ENCODE measurements at places on chromosomes 13 and 19.
A peak's percentile ranks its signal among the peaks of the same experiment; 100 is the strongest.

DNA sequence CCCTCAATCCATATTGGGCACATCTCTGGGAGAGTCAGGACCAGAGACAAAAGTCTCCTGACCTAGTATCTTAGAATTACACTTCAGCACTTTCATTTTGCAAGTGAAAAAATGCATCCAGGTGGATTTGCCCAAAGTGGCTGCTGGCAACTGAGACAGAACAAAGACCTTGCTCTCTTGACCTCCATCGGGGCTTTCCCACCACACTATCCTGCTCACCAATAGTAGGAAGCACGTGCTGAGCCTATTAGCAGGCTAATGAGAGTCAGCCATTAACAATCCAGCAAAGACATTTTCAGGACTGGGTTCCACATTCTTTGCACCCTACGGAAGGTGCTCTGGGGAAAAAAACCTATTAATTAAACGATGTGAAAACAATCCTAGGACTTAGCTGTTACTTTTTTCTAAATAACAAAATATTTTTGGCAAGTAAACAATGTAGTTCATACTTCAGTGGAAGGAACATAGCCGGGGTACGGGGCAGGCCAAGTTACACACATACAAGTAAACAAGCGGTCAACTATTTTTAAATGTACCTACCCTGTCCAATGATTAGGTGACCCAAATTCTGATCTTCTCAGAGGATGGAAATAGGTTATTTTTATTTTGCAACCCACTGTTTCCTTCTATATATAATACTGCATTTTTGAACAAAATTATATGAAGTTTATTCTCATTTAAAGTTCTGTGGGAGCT, 78.6 kb downstream of the CDADC1 start:
- peaks cover 8% of the 10 kb centered on the region for H3K27me3 ChIP-seq
- no peak overlapping the region for H3K27ac ChIP-seq
- no peak overlapping the region for H3K4me3 ChIP-seq
- DNase-seq: no peak
- no peaks in the 10 kb centered on the region for H3K36me3 ChIP-seq

DNA sequence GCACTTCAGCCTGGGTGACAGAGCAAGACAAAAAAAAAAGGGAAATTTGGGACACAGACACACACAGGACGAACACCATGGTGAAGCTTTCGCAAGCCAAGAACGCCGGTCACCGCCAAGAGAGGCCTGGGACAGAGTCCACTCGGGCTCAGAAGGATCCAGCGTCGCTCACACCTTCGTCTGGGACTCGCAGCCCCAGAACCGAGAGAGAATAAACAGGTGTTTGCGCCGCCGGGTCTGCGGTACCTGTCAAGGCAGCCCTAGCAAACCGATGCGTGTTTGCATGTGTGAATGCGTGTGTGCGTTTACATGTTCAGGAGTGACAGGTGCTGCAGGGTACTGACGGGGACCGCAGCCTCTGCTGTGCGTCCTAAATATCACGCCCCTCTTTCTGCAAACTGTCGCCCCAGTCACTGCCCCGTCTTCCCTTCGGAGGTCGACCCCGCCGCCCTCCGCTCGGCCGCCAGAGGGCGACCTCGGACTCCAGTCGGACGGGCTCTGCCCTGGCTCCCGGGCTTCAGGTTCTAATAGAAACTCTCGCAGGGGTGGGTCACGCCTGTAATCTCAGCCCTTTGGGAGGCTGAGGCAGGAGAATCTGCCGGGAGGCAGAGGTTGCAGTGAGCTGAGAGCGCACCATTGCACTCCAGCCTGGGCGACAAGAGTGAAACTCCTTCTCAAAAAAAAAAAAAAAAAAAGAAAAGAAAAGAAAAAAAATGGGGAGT, 11.8 kb upstream of the CSNK1G2 start:
- H3K36me3 ChIP-seq: peaks cover 10% of the 10 kb centered on the region
- peaks cover 18% of the 10 kb centered on the region for H3K4me1 ChIP-seq
- peaks cover 20% of the 10 kb centered on the region for H3K27me3 ChIP-seq
- DNase-seq: peak; percentile 88
- peak overlapping the region; percentile 58 for H3K4me3 ChIP-seq
- no peak overlapping the region for H3K27ac ChIP-seq

DNA sequence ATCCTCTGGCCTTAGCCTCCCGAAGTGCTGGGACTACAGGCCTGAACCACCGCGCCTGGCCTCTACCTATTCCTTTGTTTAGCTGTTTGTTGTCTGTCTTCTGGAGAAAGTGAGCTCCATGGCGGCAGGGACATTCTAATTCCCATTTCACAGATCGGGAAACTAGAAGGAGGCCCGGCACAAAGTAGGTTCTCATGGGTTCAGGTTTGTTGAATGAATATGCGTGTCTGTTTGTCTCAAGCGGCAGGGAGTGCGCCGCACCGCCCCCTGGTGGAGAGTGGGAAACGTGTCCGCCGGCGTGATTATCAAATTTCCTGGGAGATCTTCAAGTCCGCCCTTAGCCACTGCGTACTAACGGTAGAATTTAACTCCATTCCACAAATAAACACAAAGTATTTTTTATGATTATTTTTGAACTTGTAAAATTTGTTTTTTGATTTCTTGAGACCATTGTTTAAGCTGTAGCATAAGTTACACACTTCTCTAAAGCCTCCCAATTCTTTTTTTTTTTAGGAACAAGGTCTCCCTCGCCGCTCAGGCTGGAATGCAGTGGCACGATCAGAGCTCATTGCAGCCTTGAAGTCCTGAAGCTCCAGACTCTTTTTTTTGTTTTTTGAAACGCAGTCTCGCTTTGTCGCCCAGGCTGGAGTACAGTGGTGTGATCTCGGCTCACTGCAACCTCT, 8.9 kb upstream of the CCDC9 start:
- DNase-seq: peak; percentile 81
- H3K27me3 ChIP-seq: peaks cover 28% of the 10 kb centered on the region
- H3K4me3 ChIP-seq: no peak overlapping the region

DNA sequence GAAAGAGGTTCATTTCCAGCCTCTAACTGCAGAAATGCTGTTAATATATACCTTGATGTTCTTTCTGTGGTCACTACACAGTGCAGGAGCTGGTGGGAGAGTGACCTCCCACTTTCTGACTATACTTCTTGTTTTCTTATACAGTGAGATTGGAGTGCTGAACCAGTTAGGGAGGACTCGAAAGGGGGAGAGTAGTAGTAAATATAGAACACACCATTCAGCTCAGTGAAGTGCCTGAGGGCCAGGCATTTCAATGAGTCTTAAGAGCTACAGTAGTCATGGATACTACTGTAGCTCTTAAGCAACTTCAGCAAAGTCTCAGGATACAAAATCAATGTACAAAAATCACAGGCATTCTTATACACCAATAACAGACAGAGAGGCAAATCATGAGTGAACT, 372.9 kb downstream of the MTUS2 start:
- H3K36me3 ChIP-seq: no peaks in the 10 kb centered on the region
- peaks cover 2% of the 10 kb centered on the region for H3K27me3 ChIP-seq
- no peak for DNase-seq
- H3K4me1 ChIP-seq: no peaks in the 10 kb centered on the region

- no peak overlapping the region for H3K4me3 ChIP-seq
- no peak overlapping the region for H3K27ac ChIP-seq
- peaks cover 4% of the 10 kb centered on the region for H3K27me3 ChIP-seq
- H3K36me3 ChIP-seq: peaks cover 61% of the 10 kb centered on the region
- no peaks in the 10 kb centered on the region for H3K4me1 ChIP-seq
- no peak for DNase-seq
Observed at GRCh38 chr13:113238536-113238935, 29.1 kb downstream of the CUL4A start.

GRCh38 chr13:41133951-41134350, 1.3 kb upstream of the KBTBD6 start:
- H3K36me3 ChIP-seq: peaks cover 25% of the 10 kb centered on the region
- H3K4me1 ChIP-seq: peaks cover 40% of the 10 kb centered on the region
- peaks cover 4% of the 10 kb centered on the region for H3K27me3 ChIP-seq
- H3K27ac ChIP-seq: no peak overlapping the region
- DNase-seq: no peak

DNA sequence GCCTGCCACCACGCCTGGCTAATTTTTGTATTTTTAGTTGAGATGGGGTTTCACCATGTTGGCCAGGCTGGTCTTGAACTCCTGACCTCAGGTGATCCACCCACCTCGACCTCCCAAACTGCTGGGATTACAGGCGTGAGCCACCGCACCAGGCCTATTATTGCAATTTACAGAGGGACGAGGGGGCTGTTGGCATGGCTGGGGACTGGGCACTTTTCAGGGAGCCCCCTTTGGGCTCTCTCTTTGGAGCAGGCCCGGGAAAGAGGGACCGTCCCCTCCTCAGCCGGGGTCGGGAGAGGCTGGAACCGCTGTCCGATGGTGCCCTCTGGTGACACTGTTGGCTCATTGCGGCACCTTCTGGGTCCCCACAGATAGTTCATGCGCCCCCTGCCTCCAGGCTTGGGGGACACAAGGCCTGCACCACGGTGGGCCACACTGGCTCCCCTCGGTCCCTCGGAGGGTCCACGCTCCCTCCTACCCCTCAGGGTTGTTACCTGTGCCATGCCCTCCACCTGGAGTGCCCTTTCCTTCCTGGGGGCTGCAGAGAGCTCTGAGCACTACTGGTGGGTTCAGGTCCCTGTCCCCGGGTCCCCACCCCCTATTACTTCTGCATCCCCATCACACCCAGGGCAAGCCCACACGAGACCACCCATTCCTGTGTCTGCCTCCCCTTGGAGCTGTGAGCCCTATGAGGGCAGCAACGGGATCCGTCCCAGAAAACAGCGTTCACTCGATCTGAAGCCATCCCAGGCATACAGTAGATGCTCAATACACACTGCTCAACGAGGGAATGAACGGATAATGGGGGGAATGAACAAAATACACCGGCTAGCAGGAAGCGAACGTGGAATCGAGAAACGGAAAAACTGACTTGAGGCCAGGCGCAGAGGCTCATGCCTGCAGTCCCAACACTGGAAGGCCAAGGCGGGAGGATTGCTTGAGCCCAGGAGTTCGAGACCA, 12.5 kb downstream of the FEM1A start:
- H3K36me3 ChIP-seq: peaks cover 7% of the 10 kb centered on the region
- DNase-seq: peak; percentile 87
- H3K27ac ChIP-seq: no peak overlapping the region
- H3K27me3 ChIP-seq: peaks cover 8% of the 10 kb centered on the region

GRCh38 chr13:41995336-41995735, 34.4 kb upstream of the VWA8 start:
- no peaks in the 10 kb centered on the region for H3K36me3 ChIP-seq
- H3K27ac ChIP-seq: no peak overlapping the region
- H3K27me3 ChIP-seq: peaks cover 11% of the 10 kb centered on the region
- DNase-seq: no peak

- H3K4me3 ChIP-seq: peak overlapping the region; percentile 100
- peaks cover 30% of the 10 kb centered on the region for H3K4me1 ChIP-seq
- peaks cover 19% of the 10 kb centered on the region for H3K36me3 ChIP-seq
- H3K27me3 ChIP-seq: peaks cover 6% of the 10 kb centered on the region
Observed at GRCh38 chr13:38348861-38349389, 726 bp upstream of the UFM1 start.

GRCh38 chr13:29156136-29156535, 336.0 kb downstream of the MTUS2 start:
- no peak overlapping the region for H3K4me3 ChIP-seq
- no peak for DNase-seq
- H3K27me3 ChIP-seq: no peaks in the 10 kb centered on the region
- no peaks in the 10 kb centered on the region for H3K36me3 ChIP-seq
- H3K4me1 ChIP-seq: no peaks in the 10 kb centered on the region

DNA sequence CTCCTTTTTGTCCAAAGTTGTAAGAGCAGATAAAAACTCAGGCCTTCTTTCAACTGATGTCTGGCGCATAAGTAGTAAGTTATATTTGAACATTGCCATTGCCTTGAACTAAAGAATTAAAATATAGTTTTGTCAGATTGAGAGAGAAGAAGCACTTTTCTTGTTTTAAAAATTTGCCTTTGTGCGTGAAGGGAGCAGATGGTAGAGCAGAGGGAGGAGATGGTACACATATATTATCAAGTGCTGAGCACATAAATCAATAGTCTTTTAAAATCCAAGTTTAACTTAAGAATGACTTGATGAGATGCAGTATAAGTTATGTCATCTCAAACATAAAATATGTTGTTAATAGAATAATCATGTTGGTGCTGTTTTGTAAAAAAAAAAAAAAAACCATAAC, 504.6 kb upstream of the KLHL1 start:
- no peak overlapping the region for H3K4me3 ChIP-seq
- no peaks in the 10 kb centered on the region for H3K27me3 ChIP-seq
- H3K27ac ChIP-seq: no peak overlapping the region
- no peaks in the 10 kb centered on the region for H3K4me1 ChIP-seq
- DNase-seq: no peak

DNA sequence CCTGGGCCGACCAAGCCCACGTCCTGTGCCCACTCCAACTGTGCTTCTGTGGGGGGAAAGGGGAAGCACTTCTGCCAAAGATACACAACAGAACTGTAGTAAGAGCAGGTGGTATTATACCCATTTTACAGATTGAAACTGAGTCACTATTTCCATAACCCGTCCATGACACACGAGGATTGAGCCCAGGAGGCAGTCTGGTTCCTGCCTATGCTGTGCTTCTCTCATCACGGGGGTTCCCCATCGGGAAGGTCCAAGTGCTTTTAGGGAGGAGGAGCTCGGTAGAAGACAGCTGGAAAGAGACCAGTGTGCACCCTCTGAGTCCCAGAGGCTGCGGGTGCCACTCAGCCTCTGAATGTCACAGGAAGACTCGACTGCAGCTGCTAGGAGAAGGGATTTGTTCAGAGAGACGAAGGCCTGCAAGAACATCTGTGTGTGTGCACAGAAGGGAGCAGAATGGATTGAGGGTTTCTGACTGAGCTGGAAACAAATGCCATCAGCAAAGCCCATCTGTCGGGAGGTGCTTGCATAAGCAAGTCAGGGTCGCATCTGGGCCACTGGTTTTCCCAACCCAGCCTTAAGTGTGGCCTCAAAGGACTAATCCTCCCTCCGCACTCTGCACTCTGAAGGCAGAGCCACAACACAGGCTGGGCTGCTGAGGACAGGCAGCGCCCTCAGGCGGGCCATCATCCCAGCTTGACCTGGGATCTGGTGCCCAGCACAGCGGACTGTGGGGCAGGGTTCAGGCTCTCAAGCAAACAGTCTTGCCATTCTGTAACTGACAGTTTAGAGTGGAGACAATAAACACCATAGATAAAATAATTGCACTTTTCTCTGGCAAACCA, 150.0 kb downstream of the DPF1 start:
- peaks cover 29% of the 10 kb centered on the region for H3K36me3 ChIP-seq
- H3K4me1 ChIP-seq: peaks cover 37% of the 10 kb centered on the region
- peaks cover 4% of the 10 kb centered on the region for H3K27me3 ChIP-seq

GRCh38 chr19:35637165-35637564, 4.4 kb upstream of the ETV2 start:
- no peak for DNase-seq
- H3K4me3 ChIP-seq: no peak overlapping the region
- peak overlapping the region; percentile 45 for H3K27ac ChIP-seq
- peaks cover 31% of the 10 kb centered on the region for H3K36me3 ChIP-seq

DNA sequence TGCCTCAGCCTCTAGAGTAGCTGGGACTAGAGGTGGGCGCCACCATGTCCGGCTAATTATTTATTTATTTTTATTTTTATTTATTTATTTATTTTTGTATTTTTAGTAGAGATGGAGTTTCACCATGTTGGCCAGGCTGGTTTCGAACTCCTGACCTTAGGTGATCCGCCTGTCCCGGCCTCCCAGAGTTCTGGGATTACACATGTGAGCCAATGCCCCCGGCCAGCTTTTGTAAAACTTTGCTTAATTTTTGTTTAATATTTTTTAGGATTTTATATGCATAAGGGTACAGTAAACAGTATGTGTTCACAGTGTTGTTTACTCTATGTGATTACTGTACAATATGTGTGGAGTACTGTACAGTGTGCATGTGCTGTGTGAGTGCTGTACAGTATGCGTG, 98.7 kb downstream of the ZMYM2 start:
- H3K36me3 ChIP-seq: peaks cover 69% of the 10 kb centered on the region
- no peak overlapping the region for H3K27ac ChIP-seq
- no peak for DNase-seq

All from nephron progenitor cell (in vitro differentiated cells).